KBM-7 (cell line): ENCODE measurements at places on chromosomes 12 and 14.
A peak's percentile ranks its signal among the peaks of the same experiment; 100 is the strongest.

DNA sequence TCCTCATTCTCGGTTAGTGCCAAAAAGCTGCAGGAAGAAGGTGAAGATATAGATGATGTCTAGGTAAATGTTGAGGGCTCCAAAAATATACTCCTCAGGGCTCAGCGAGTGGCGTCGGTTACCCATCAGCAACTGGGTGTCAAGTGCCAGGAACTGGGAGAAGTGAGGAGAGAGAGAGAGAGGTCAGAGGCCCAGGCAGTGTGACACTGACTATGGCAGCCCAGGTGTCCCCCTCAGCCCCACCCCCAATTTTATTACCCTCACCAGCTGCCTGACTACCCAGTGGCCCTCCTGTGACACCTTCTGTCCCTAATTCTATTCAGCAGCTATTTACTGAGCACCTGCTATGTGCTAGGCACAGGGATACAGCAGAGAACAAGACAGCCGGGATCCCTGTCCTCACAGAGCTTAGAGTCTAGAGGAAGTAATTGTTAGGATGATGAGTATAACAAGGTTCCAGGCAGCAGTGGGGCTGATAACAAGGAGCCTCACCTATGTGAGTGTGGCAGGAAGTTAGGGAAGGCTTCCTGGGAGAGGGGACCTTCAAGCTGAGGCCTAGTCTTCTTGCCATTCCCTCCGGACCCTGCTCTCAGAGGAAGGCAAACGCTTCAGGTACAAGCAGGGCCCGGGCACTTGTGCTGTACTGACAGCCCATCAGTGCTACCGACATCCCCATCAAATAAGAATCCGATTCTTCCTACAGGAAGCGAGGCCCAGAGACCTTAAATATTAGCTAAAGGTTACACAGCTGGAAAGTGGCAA is 27.8 kb upstream of the BCDIN3D start:
- no peak for DNase-seq

GRCh38 chr14:71590131-71590530 is 342.1 kb upstream of the RGS6 start:
- DNase-seq: no peak

- DNase-seq: peak; percentile 2
These were observed 519.9 kb downstream of the C12orf50 start for GRCh38 chr12:87509237-87509820.

DNA sequence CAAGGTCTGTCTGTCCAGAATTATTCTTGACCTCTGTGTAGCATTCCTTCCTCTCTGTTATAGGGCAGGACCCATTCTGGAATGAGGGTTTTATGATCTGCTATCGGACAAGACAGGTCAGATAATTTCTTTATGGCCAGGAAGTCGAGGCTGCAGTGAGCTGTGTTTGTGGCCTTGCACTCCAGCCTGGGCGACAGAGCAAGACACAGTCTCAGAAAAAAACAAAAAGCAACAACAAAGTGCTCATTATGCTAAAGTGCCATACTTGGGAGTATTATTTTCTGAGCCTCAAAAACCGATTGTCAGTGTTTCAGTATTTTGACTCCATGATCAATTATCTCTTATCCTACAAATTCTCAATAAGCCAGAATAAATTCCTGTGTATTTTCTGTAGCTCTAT is 4.1 kb downstream of the CIPC start:
- DNase-seq: no peak

- DNase-seq: no peak
These were observed 11.6 kb downstream of the FBXW8 start for GRCh38 chr12:116922194-116922897.

DNA sequence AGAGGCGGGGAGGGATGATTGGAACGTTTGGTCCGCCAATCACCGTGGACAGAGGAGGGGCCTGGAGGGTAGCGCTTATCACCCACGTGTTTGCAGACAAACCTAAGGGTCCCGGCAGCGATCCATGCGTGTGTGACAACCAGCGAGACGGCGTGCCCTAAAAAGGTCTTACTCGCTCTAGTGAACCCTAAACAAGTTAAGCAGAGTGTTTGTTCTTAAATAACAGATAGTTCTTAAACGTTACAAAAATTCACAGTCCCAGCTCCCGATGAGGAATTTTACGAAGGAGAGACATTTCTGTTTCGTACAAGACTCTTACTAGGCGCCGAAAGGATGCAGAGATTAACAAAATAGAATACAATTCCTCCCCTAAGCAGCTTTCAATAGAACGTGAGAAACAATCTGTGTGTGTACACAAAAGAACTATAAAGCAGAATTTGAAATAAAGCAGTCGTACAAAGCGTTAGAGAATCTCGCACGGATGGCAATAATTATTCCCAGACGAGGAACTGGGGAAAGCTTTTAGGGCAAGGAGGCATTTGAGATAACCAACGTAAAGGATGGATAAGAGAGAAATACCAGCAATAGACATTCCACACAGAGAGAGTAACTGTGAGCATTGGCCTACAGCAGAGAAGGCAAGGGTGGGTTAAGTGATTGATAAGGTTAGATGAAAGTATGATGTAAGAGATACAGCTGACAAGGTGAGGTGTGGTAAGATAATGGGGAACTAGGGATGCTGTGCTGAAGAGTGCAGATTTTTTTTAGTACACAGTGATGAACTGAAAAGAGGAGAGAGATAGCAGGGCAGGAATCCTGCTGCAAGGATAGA is 831 bp upstream of the RPS6KA5 start:
- DNase-seq: peak; percentile 59

- no peak for DNase-seq
These were observed 90.1 kb upstream of the PELI2 start for GRCh38 chr14:56027916-56028712.

- DNase-seq: no peak
These were observed 73.6 kb downstream of the RPS29 start for GRCh38 chr14:49512571-49512970.

GRCh38 chr12:68233498-68233897 is 7.9 kb upstream of the IL26 start:
- DNase-seq: no peak

- no peak for DNase-seq
These were observed 436.1 kb downstream of the DAD1 start for GRCh38 chr14:22152903-22153302.

DNA sequence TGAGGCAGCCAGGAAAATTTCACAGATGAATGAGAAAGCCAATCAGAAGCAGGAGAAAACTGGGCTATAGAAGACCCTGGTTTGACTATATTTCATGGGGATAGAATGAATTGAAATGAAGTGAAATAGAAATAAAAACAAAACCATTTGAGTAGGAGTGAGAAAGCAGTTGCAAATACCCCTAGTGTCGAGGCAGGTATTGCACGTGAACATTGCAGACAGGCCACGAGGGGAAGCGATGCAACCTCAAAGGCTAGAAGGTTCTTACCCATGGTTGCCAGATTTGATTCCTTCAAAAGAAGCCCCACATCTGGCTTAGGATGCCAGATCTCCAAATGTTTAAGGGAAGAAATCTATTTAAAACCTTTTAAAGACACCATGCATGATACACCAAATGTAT is 648.9 kb downstream of the VRK1 start:
- DNase-seq: no peak

DNA sequence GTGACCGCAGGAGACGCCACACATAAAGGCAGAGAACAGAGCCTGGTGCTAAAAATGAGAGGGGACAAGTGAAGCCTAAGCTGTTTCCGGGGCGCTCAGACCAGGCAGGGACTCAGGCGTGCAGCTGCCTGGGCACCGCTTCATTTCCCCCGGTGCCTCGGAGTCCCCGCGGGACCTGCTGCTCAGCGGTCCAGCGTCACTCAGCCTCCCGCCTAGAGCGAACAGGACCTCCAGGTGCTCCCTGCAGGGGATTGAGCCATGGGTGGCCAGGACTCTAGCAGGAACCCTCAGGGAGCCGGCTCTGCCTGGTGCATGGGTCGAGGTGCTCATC is 31.0 kb downstream of the CCDC85C start:
- DNase-seq: no peak

DNA sequence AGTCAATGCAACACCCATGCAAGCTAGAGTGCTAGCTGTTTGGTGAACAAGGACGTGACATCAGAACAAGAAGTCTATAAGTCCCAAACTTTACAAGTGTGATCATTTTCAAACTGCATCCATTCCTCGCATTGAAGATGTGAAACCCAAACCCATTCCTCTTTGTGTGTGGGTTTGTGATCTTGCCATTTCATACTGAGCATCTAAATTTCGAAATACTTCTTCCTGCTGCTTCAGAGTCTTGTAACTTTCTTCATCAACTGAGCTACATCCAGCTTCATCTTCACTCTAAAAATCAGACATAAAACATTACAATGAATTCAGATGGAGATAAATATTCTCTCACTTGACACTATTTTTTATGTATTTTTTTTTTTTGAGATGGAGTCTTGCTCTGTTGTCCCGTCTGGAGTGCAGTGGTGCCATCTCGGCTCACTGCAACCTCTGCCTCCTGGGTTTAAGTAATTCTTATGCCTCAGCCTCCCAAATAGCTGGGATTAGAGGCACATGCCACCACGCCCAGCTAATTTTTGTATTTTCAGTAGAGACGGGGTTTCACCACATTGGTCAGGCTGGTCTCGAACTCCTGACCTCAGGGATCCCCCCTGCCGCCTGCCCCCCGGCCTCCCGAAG is 4.8 kb upstream of the ZCCHC8 start:
- no peak for DNase-seq

- no peak for DNase-seq
These were observed 130.8 kb upstream of the EGLN3 start for GRCh38 chr14:34081576-34082136.

DNA sequence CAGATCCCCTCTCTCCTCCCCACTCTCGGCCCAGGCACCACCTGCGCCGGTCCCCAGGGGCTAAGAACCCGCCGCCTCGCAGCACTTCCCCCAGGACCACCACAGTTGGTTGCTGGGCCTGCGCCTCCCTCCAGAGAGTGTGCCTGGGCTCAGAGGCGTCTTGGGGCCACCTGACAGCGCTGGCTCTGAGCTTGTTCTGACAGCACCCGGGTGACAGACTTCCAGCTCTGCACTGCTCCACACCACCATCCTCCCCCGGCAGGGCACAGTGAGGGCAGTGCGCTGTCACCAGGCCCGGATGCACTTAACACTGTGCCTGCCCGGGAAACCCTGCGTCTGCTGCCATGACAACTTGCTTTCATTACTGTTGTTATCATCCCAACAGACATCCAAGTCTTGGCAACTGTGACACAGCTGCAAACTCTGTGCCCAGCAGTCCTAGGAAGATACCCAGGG is 6.6 kb downstream of the BRF1 start:
- DNase-seq: peak; percentile 56

- no peak for DNase-seq
These were observed 30.2 kb downstream of the LIMA1 start for GRCh38 chr12:50252977-50253602.

DNA sequence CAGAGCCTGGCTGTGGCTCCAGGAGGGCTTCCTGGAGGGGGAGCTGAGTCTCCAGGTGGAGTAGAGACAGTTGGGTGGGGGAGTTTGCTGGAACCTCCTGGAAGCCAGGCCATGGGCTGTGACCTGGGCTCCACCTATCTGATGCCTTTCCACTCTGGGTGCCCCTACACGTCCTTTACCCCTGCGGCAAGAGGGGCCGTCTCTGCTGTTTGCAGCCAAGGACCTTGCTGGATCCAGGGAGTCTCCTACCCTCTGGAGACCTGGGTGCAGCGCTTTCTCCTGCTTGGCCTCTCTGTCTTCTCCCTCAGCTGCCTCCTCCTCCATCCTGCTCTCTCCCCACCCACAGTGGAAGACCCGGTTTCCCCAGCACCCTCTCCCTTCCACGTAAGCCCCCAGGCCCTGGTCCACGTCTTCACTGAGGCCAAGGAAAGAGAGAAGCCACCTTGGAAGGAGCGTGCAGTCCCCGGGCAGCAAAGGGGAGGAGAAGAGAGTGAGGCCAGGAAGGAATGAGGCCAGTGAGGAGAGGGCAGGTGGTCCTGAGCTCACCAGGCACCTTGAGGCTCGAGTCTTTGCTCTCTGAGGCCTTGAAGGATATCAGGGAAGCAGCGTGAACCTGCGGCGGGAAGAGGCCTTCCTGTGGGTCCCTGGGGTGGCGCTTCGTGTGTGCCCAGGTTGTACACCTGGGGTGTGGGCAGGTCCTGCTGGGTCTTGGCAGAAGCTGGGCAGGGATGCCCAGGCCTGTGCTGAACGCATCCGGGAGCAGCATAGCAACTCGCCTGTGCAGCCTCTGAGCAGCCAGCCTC is 294.3 kb upstream of the RTL1 start:
- no peak for DNase-seq

DNA sequence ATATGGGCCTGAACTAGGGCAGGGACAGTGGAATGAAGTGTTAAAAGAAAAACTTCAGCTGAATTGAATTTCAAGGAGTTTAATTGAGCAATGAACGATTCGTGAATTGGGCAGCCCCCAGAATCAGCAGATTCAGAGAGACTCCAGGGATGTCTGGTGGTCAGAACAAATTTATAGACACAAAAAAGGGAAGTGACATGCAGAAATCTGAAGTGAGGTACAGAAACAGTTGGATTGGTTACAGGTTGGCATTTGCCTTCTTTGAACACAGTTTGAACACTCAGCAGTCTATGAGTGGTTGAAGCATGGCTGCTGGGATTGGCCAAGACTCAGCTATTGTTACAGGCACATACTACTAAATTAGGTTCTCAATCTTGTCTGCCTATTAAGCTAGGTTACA is 9.7 kb upstream of the TBPL2 start:
- DNase-seq: peak; percentile 78

GRCh38 chr14:88424573-88424972 is 39.1 kb downstream of the SPATA7 start:
- DNase-seq: no peak

GRCh38 chr14:21891921-21892320 is 218.3 kb upstream of the OR4E1 start:
- no peak for DNase-seq

DNA sequence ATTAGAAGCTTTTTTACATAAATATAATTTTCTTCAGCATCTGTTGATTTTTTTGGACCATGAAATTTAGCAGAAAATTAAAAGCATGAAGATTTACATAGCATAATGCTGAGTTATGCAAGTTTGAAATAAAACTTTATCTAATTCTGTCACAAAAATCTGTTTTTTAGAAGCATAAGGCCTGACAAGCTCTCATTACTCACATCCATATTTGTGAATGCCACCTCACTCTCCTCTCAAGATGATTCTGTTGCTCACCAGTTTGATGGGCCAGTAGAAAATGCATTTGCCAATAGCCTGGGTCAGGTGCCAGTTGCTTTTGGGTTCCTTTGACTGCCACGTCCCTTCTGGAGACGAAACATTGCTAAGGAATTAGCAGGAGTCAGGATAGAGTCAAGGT is 181.5 kb upstream of the ATP2B1 start:
- DNase-seq: no peak
